ENCODE measurements at places on chromosomes 5 and 9. TPM values are rescaled to one million over a fixed set of nuclear protein-coding genes. Genes with fewer than 3 reads are reported as not detected.

SGCD gene
- total RNA-seq = 71.9 TPM

TAF11L5 gene
- total RNA-seq = not detected

MAMDC2 gene
- 16.9 TPM for total RNA-seq

GPR150 gene
- not detected for total RNA-seq

PTGER4 gene
- 11.1 TPM for total RNA-seq

PRSS3 gene
- 0.39 TPM for total RNA-seq

CDH12 gene
- not detected for total RNA-seq

AJM1 gene
- 0.65 TPM for total RNA-seq

TRMO gene
- total RNA-seq = 29.4 TPM

ZDHHC11B gene
- total RNA-seq = under 0.01 TPM

F12 gene
- total RNA-seq = 0.26 TPM

DEPDC1B gene
- 5.1 TPM for total RNA-seq

GTF3C4 gene
- 23.1 TPM for total RNA-seq

FGF1 gene
- total RNA-seq = 124 TPM

PRRX2 gene
- 20.9 TPM for total RNA-seq
